ENCODE measurements at places on chromosomes 5 and 9.

DNA sequence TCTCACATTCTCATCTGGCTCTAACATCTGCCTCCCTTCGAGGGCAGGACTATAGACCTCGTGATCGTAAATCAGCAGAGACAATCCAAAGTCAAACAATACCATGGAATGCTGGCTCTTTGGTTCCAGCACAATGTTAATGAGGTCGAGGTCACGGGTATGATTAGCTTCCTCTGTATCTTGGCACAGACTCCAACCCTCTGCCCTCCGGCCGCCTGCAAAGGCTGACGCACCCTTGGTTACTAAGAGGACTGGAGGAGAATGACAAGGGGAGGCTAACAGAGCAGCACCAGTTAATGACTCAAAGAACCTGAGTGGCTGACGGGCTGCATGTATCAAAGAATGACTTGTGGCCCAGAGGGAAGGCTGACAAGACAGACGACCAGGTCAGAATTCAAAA, 10.1 kb downstream of the LHFPL2 start:
- DNase-seq = no peak

- no peak for DNase-seq
Observed at GRCh38 chr9:126125577-126125976, 201.1 kb upstream of the MVB12B start.

DNA sequence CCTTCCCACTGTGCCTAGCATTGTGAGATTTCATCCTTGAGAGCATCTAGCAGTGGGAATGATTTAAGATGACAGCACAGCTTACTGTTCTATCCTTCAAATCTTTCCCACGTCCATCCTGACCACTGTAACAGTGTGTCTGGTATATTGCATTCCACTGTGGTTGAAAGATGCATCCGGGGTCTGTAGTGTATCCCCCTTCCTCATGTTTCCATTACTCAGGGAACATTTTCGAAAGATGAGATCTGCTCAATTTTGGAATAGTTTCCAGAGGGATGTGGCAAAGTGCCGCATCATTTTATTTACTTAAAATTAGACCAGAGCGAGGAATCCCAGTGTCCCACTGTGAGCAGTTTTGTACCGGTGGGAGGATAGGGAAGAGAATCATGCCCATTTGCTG, 407.1 kb upstream of the PAPPA start:
- no peak for DNase-seq

GRCh38 chr9:13508086-13508485, 228.6 kb upstream of the MPDZ start:
- DNase-seq = no peak

- peak; percentile 18 for DNase-seq
Observed at GRCh38 chr9:85212887-85213286, 528.9 kb downstream of the AGTPBP1 start.

- peak; percentile 37 for DNase-seq
Observed at GRCh38 chr9:89375191-89375760, 57.0 kb downstream of the SECISBP2 start.

DNA sequence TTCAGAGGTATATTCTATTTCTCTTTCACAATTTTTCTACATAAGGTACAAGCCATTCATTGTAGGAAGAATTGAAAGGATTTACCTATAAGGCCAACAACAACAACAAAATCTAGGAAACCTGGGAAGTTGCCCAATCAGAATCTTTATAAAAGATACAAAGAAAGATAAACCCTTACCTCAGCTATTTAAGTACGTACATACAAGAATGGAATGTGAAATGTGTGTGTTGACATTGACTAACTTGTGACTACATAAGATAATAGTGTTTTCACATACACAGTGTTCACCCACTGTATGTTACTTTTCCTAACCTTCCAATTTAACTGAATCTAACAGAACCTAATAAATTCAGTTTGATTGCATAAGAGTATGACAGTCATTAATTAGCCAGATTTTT, 154.1 kb downstream of the ADAMTS6 start:
- DNase-seq = no peak

GRCh38 chr9:69386651-69387050, 61.6 kb downstream of the ENTREP1 start:
- DNase-seq = no peak

GRCh38 chr9:98479967-98480847, 224.8 kb upstream of the TBC1D2 start:
- no peak for DNase-seq

- peak; percentile 34 for DNase-seq
Observed at GRCh38 chr5:73694089-73694488, 68.1 kb downstream of the ARHGEF28 start.

- no peak for DNase-seq
Observed at GRCh38 chr9:7665874-7666273, 133.7 kb downstream of the DMAC1 start.

DNA sequence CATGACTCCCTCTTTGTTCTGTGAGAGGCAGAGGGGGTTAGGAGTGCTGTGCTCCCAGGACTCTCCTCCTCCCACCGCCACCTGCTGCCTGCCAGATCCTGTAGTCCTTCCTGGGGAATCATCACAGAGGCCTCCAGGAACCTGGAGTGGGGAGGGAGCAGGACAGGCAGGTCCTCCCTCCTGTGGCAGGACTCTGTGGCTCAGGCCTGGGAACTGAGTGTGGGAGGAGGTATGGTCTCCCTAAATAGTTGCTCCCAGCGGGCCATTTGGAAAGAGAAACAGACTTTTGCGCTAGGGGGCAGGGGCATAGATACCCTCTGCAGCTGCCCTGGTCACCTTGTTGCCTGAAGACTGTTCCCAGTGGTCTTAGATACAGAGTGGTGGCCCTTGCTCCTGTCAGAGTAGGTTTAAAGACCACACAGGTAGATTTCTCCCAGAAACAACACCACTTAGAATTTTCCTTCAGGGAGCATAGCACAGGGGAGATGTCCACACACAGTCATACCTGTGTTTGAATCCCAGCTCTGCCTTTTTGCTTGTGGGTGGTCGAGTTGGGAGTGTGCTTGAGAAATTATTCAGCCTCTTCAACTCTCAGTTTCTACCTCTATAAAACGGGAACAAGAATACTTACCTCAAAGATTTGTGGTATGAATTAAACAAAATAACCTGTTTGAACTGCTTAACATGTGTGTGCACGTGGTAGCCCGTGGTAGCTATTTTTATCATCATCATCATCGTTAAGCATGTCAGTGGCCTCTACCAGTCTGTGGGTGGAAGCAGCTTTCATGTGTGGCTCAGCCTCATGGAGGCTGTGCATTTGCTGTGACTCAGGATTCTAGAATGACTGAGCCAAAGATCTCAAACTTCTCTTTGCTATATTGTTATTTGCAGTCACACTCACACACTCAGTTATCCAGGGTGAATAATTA, 55.8 kb downstream of the SLC22A5 start:
- DNase-seq = peak; percentile 84

- DNase-seq = no peak
Observed at GRCh38 chr5:172541099-172541772, 86.9 kb upstream of the SH3PXD2B start.

GRCh38 chr5:60183881-60184280, 290.4 kb upstream of the PDE4D start:
- DNase-seq = no peak

GRCh38 chr9:136850866-136851775, 1.0 kb upstream of the MAMDC4 start:
- no peak for DNase-seq

GRCh38 chr5:38607930-38608564, 51.6 kb upstream of the LIFR start:
- DNase-seq = no peak

GRCh38 chr9:124124729-124125650, 113.4 kb downstream of the LHX2 start:
- DNase-seq = no peak

GRCh38 chr5:114369680-114370417, 8.0 kb downstream of the KCNN2 start:
- no peak for DNase-seq

- DNase-seq = no peak
Observed at GRCh38 chr9:133761641-133762248, 23.6 kb upstream of the SARDH start.

GRCh38 chr5:37847978-37848425, 8.2 kb upstream of the GDNF start:
- no peak for DNase-seq

DNA sequence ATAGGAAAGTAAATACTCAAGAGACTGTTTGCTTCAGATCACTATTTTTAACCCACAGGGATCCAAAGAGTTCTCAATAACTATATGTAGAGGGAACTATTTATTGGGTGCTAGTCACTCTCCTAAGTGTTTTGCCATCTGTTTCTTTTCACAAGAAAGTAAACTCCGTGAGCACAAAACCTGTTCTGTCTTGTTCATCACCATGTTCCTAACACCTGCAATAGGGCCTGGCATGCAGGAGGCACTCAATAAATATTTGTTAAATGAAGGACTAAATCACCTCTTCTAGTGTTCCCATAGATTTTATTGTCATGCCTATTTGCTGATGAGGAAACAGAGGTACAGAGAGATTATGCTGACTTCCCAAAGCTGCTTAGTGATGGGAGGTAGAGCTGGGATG, 118.2 kb downstream of the VCAN start:
- no peak for DNase-seq

DNA sequence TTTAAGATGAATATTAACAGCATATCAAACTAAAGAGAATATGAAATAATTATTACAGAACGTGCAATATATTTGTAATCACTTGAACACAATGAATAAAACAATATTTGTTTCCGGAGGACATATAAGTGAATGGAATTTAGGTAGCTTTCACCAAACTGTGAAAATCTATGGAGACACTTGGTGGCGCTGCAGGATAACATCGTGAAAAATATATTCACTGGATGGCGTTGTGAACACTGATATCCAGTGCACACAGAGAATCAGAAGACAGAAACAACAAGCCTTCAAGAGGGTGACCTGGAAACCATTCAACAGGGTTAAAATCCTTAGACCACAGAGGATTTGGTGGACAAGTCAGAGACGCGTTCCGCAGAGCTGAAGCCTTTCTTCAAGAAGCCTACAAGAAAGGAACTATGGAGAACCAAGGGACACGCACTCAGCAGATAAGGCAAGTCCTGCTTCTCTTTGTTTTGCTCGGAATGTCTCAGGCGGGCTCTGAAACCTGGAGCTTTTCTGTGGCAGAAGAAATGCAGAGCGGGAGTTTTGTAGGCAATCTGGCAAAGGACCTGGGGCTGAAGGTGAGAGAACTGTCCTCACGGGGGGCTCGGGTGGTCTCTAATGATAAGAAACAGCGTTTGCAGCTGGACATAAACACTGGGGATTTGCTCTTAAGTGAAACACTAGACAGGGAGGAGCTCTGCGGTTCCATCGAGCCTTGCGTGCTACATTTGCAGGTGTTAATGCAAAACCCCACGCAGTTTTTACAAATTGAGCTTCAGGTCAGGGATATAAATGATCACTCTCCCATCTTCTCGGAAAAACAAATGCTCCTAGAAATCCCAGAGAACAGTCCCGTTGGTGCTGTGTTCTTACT, at the start of gene PCDHB11:
PCDHB11 (plus strand) TSS at position 269 of the 877 bp plus-strand sequence; CDS start at position 417, 148 bp downstream.
- DNase-seq = no peak

DNA sequence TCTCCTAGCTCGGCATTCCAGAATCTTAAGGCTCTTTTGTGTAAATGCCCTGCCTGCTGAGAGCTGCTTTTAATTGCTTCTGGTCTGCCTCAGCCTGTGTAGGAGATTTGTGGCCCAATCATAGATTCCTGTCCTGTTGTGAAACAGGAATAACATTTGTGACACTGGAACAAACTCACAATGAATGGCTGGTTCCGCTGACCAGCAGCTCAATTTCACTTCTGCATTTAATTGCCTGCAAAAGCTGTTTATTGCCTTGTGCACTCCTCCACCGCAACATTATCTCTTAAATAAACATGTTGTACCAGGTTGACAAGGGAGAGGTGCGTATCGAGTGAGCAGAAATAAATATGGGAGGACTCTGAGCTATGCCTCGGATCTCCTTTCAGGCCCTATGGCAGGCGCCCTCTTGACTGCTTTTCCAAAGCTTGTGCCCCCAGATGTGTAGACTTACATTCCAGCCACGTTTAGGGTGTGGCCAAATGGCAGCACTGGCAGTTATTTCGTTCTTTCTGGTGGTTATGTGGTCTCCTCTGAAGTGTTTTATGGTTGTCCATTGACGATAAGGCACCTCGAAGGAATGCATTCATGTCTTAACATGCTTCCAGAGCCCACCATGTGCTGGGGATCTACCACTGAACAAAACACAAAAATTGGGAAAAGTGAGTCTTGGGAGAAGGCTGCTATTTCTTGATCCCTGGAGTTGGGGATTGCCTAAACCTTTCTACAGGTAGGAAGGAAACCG, 58.1 kb downstream of the DMRT1 start:
- no peak for DNase-seq

DNA sequence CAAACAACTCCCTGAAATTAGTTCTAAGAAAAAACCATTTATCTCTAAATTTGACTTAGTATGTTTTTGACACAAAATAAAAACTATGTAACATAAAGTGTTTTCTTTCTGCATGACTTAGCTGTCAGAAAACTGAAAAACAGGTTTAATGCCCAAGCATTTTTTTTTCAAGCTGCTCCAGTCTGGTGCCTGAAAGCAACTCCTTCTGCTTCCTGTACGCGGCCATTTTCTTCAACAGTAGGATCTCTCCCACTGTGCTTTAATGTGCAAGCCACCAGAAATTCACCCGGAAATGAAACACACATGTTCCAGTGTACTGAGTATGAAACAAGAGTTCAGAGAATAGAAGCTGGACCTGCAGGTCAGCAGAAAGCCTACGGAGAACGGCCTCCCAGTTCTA, 161.2 kb downstream of the MED27 start:
- no peak for DNase-seq

- DNase-seq = no peak
Observed at GRCh38 chr9:126693428-126693944, 79.8 kb downstream of the LMX1B start.

DNA sequence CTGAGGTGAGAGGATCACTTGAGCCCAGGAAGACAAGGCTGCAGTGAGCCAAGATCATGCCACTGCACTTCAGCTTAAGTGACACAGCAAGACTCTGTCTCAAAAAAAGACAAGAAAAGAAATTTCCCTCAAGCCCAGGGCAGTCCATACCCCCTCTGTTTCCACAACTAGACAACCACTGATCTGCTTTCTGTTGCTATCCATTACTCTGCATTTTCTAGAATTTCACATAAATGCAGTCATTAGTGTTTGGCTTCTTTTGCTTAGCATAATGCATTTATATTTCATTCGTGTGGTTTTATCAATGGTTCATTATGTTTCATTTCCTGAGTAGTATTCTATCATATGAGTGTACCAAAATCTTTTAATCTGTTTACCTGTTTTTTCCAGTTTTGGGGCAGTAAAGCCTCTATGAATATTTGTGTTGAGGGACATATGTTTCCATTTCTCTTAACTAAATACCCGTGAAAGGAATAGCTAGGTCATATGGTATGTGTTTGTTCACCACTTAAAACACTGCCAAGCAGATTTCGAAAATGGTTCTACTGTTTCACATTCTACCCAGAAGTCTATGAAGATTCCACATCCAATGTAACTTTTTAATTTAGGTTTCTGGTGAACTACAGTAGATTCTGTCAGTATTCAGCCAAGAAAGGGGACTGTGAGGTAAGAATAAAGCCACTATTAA, 271.8 kb downstream of the ZNF608 start:
- no peak for DNase-seq

- DNase-seq = no peak
Observed at GRCh38 chr9:108545436-108545835, 310.4 kb downstream of the ACTL7B start.

DNA sequence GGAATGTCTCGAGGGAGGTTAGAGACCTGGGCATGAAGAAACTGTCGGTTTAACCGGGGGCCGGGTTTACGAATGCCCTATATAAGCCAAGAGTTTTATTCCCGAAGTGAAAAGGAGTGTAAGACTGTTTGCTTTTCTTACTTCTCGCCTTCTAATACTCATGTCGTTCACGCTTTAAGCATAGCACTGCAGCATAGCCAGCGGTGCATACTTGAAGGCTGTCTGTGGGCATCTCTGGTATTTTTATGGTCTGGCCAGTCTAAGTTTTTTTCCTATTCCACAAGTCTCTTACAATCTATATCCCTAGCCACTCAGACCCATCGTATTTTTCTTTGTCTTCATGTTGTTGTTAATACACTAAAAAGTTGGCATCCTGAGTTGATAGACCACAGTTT, 1.2 kb downstream of the UHRF2 start:
- no peak for DNase-seq

Data from T-helper 2 cell treated with Interferon-gamma antibody and Interleukin-4, amounts not matched to agents 5 μg/mL and 100 μg/mL, for 36 hours (primary cell).